Right ventricle myocardium inferior (tissue), 1 donor: ENCODE measurements at places on chromosomes 4 and X. TPM values are rescaled to one million over a fixed set of nuclear protein-coding genes. Genes with fewer than 3 reads are reported as not detected.

Gene ARHGEF9
- 38.0 TPM for total RNA-seq

Gene ASB9
- 1.5 TPM for total RNA-seq

- DNase-seq, result no peak
Observed at GRCh38 chrX:67288156-67288555, 255.7 kb upstream of the AR start.

DNA sequence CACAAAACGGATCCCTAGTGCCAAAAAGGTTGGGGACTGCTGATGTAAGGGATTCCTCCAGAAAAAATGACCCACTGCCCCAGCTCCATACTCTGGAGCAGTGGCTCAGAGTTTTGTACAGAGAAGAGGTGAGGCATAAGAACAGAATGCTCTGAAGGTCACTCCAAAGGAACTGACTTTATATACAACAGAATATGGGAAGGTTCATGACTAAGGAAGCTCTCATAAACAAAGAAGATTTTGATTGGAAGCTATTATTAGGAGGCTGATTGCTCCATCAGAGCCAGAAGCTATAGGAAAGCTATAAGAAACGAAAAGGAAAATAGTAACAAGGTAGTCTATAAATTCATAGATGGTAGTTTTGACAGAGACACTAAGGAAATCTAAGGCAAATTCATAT is 203.1 kb downstream of the SLC7A11 start:
- no peak for DNase-seq

GRCh38 chr4:3176367-3177229 is 72.4 kb upstream of the MSANTD1 start:
- DNase-seq, result no peak

Gene CFI
- total RNA-seq, result 11.5 TPM

GRCh38 chr4:142356118-142356759 is 489.9 kb downstream of the INPP4B start:
- no peak for DNase-seq

DNA sequence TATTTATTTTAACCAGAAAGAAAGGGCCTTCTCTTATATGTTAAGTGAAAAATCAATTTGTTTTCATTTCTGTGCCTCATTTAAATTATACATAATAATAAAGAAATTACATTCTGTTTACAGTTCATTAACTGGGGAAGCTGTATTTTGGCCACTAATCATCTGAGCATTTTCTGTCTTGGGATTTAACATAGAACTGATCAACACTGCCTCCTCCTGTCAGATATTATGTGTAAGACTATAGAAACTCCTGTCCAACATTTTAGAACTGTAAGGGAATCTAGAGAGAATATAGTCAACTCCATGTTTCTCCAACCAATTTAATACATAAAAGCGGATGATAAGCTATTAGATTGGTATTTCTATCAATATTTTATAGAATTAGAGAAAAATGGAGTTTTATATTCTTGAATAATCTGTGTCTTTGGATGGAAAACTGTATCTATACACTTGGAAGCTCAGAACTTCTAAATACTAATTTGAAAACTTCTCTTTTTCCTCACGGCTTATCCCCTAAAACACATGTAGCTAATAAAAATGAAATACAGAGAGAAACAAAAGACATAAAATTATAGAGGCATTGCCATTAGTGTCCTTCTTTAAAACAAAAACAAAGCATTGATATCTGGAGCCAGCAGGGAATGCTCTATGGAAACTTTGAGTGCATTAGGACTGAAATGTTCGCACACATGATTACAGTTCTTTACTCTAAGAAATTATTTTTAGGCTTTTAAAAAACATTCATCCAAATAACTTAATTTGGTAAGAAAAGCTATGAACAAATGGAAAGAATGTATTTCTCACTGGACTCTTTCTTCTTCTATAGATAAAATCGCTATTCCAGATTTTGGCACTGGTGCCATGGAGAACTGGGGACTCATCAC is 33.1 kb downstream of the ENPEP start:
- no peak for DNase-seq

- no peak for DNase-seq
Observed at GRCh38 chr4:99402765-99403164, 32.4 kb downstream of the ADH7 start.

- no peak for DNase-seq
Observed at GRCh38 chrX:12007881-12008280, 130.4 kb upstream of the FRMPD4 start.

Gene APLN
- 16.8 TPM for total RNA-seq

DNA sequence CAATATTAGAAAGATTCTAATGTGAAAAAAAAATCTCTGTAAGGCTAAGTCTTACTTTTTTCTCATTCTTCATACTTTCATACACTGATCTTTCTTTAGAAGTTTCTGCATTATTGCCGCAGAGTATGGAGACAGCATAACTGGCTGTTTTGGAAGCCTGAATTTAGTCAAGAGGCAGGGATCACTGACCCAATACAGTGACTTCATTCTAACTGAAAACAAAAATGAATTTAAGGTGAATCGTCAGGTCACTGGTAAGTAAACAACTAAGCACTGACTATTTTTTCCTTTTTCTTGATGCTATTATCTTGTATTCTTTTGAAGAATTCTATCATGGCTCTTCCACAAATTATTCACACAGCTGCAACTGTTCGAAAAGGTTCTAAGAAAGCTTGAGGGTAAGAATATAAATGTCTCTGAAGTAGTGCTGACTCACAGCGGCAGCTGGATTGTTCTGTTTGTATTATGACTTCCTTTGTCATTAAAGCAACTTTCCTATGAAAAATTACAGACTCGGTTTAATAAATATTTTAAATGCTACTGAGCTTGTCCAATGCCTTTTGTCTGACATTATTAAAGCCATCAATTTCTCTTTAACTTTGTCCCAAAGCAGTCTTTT is 609.3 kb downstream of the FSTL5 start:
- DNase-seq, result no peak

Gene HERC5
- 1.6 TPM for total RNA-seq

- DNase-seq, result no peak
Observed at GRCh38 chrX:115261148-115261547, 27.3 kb upstream of the LRCH2 start.

DNA sequence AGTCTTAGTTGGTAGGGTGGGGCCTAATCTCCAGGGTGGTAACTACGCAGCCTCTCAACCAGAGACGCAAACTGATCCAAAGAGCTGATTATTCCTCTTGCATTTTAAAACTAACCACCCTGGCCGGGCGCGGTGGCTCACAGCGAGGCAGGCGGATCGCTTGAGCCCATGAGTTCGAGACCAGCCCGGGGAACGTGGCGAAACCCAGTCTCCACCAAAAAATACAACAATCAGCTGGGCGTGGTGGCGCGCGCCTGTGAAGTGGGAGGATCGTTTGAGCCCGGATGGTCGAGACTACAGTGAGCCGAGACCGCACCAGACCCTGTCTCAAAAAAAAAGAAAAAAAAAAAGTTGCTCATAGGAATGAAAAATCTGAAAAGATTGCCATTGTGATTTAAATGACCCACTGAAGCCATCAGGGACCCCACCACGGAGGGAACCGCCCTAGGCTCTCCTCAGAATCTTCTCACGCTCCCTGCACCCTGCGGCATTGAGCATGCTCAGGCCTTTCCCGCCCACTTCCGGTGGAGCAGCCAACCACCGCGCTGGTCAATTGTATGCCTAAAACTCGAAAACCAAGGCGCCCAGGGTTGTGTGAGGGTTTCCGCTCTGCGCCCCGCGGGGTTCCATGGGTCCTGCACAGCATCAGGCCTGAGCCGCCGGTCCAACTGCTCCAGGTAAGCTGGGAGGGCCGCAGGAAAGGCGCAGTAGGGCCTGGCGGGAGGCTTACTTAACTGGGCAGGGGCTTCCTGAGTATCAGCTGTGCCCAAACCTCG is at the start of gene TRIM60:
TRIM60 (plus strand) TSS at position 564 of the 776 bp plus-strand sequence. CDS start 8,074 bp downstream, outside the sequence.
- DNase-seq, result no peak

DNA sequence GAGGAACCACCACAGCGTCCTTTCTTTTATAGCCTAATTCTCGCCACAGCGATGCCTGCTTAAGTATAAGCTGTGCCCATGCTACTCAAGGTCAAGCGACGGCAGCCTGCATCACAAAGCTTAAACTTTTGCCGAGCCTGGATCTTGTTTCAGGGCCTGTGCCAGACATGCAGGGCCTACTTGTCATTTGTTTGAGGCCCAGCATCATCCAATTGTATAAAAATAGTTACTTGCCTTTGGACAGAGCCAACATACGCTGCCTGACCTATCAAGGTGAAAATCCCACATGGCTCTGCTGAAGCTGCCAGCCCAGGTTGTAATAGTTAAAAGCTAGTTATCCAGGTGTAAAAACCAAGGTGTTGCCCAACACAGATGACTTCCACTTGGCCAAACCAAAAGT is 107.1 kb downstream of the TMEM131L start:
- no peak for DNase-seq

GRCh38 chr4:167724941-167725340 is 367.4 kb upstream of the ANXA10 start:
- no peak for DNase-seq

- no peak for DNase-seq
Observed at GRCh38 chr4:120871173-120871572, 51.4 kb downstream of the PRDM5 start.

Gene PPEF2
- not detected for total RNA-seq

- no peak for DNase-seq
Observed at GRCh38 chr4:88597970-88598660, 5.8 kb downstream of the HERC3 start.
